ENCODE measurements at places on chromosomes 12 and 14.

DNA sequence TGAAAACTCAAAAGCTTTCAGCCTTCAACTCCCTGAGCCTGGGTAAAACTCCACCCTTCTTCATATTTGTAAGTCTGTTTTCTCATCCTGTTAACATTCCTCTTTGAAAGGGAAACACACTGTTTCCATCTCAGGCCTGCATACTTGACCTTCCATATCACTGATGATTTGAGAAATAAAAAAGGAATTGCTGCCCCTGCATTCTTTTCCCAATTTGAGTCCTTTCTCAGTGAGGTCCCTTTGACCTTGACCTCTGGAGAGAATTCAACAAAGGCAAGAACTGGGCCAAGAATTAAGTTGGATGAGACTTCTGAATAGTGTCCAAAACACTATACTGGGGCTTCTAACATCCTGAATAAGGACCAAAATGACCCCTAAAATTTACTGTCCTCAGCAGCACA, 108.0 kb downstream of the AEBP2 start:
- no peak for DNase-seq

- peak; percentile 80 for DNase-seq
Observed at GRCh38 chr12:121799156-121799841, 4.5 kb upstream of the SETD1B start.

DNA sequence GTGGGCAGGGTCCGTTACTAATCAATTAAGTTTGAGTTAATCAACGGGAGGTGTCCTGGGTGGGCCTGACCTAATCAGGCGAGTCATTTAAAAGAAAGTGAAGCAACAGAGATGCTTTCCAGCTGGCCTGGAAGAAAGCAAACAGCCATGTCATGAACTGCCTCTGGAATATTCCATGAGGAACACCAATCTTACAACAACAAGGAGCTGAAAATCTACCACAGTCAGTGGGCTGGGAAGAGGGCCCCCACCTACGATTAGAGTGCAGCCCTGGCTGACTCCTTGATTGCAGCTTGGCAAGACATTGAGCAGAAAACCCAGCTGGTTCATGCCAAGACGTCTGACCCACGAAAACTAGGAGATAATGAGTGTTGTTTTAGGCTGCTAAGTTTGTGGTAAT, 56.2 kb downstream of the SSPN start:
- DNase-seq = no peak

- DNase-seq = no peak
Observed at GRCh38 chr12:56334490-56334793, 642 bp upstream of the PAN2 start.

DNA sequence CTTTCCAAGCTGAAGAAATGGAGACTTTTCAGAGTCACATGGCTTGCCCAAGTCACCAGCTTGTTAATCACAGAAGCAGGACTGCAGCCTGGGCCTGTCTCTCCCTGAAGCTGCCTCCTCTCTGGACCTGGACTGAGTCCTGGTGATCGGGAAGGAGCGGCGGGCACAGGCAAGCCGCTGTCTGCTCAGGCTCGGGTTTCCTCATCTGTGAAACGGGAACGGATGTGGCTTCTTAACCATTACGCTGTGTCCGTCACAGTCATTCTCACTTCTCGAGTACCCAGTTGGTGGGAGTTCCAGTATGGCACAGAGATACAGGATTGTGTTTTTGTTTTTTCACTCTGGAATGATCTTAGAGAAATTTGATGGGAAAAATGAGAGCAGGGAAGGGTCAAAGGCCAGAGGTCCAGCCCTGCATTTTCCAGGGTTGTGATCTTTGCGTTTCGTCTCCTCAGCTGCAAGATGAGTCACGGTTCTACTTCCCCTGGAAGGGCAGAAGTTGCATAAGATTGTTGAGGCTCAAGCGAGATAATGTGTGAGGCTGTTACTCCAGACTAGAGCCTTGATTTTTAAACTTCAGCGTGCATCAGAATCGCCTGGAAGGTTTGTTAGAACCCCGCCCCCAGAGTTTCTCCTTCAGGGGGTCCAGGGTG, 7.6 kb upstream of the LRTM2 start:
- peak; percentile 67 for DNase-seq

DNA sequence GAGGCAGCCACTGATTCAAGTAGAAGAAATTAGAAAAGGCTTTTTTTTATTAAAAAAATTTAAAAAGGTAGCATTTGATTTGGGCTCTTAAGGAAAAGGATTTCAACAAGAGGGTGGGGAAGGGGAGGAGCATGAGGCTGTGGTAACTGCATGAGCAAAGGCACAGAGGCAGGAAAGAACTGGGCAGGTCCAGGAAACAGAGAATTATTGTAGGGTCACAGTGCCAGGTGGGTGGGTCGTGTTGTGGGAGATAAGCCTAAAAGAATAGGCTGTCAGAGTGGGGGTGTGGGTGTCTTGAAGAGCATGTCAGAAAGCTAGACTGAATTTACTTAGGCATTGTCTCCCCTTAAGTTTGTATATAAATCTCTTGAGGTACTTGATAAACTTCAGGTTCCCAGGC, 7.8 kb downstream of the LIMA1 start:
- no peak for DNase-seq

- no peak for DNase-seq
Observed at GRCh38 chr12:107228076-107228475, 134.7 kb upstream of the CRY1 start.

DNA sequence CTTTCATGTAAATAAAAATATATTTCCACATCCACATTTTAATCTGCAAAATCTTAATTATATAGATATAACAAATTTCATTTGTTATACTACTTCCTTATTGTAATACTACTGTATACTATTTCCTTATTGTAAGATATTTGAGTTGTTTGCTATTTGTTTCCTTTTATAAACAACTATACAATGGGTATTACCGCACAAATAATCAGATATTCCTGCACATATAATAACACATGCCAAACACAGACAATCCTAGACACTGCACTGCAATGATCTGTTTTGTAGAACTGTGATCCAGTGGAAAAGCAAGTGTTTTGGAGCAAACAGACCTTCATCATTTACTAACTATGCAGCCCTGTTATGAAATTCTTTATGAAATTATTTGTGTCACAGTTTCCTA, 30.5 kb downstream of the PRKD1 start:
- no peak for DNase-seq

- no peak for DNase-seq
Observed at GRCh38 chr12:96054244-96054610, 18.8 kb upstream of the LTA4H start.

GRCh38 chr12:124428136-124428791, 133.4 kb downstream of the RFLNA start:
- DNase-seq = peak; percentile 44

DNA sequence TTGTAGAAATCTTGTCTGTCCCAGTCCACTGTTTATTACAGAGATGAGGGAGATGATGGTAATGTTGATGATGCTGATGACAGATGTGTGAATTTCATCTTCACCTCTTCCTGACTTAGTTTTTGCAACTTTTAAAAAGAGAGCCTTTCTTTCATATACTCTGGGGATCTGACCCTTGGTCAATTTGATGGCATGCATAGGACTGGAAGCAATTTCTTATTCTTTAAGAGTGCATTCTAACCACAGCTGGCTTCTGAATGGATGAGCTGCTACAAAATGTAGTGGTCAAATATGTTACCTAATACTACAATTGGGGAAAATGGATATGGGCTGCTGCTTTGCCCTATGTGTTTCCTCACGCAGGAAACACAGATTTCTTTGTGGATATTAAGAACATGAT, 80.8 kb downstream of the MYRFL start:
- no peak for DNase-seq

GRCh38 chr14:20417250-20418186, 4.2 kb upstream of the TEP1 start:
- no peak for DNase-seq

GRCh38 chr12:24421759-24422158, 472.3 kb upstream of the SOX5 start:
- no peak for DNase-seq

DNA sequence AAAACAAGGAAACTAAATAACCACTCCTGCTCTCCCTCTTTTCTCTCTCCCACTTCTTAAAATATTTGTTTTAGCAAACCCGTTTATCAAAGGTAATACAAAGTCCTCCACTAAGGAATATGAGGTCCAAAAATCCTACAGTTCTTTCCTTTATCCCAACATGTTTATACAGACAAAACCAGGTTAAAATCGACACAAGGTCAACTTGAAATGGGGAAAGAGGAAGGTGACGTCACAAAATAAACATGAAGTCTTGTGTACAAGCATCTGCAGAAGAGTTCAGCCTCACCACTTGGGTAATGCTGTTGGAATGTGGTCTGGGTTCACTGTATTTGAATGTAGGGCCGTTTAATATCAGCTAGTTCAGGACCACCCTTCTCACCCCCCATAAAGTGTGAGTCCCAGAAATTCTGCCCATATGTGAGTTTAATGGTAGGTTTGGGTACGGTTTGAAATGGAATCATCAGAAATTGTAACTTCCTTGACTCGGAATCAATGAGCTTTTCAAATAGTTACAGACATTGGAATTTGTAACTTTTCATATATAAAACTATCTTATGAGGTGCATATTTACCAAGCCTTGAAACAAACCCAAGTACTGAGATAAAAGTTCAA, 120.0 kb upstream of the SLC38A2 start:
- peak; percentile 94 for DNase-seq

DNA sequence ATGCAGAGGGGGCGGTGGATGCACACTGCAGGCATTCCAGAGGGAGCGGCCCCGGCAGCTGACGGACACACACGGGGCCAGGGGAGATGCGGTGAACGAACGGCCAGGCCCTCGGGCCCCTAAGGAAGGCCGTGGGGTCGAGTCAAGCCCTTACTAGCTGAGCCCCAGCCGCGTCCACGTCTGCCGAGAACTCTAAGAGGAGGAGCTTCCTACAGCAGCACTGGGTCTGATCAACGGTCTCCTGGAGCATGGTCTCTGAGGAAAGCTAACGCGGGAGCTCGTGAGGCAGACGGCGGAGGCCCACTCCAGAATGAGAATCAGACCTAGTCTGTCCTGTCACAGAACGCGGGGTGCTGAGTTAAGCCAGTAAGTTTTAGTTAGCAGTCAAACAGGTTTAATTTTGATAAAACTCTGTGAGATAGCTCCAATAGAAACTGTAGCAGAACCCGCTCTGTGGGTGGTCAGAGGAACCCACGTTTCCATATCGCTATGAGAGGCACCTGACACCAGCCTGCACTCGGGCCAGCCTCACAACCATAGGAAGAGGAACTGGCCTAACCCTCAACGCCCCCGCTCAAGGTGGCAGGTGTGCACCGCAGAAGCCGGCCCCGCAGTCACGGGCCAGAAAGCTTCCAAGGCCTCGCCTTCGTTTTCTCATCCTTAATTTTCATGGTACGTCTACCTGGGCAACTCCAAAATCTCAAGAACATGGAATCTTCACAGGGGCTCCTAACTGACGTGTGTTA, 55.5 kb downstream of the CDC42BPB start:
- DNase-seq = no peak

DNA sequence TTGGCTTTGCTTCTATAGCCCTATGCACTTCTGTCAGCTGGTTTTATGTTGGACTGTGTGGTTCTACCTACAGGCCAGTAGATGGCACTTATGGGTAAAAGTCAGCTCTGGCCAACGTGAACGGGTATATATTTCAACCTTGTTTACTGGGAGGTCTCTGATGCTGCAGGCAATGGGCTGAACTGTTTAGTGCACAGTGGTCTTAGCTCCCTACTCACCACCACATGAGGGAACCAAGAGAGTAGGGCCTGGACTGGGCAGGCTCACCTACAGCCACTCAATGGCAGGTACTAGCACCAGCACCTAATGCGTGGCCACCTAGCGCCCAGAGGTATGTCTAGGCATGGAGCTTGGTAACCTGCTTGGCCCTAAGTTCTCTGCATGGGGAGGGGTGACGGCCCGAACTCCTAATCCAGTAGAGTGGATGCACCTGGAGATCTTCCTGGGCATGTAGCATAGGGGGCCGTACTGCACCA, 481.8 kb downstream of the TMEM117 start:
- DNase-seq = peak; percentile 8

- no peak for DNase-seq
Observed at GRCh38 chr12:105946493-105946901, 192.3 kb downstream of the NUAK1 start.

DNA sequence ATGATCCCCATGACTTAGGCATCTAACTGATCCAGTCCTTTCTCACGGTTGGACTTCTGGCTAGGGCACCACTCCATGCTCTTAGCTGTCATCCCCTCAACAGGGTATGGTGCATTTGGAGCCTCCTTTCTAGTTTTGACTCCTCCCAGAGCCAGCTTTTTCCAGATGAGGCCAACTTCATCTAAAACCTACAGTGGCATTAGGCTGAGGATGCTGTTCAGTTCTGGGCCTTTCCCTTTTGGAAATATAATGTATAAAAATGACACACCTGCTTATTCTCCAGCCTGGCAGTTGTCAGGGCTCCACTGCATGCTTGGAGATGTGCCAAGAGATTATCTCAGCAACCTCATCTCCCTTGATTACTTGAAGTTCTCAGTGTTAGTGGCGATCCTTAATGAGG, 239.7 kb downstream of the EMP1 start:
- DNase-seq = no peak

GRCh38 chr12:105220150-105220928, 15.6 kb downstream of the APPL2 start:
- no peak for DNase-seq

DNA sequence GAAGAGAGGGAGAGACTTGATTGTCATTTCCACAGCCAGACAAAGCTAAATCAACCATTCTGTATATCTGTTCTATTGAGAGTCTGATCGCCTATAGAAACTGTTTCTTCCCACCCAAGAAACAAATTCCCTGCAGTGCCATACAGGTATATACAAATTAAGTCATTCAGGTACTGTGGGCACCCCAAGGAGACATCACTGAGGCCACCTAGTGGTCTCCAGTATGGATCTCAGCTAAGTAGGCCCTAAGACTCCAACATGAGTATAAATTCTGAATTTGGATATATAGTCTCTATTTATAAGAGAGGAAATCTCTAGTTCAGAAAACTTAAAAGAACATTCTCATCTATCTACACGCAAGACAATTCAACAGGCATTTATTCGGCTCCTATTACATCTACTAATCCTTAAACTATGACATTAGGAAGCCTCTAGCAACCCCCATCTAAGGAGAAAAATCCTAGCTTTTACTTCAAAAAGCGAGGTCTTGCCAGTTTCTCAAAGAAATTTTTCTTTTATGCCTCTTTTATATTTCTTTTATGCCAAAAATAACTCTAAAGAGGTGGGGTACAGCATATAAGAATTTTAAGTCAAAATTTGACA, 62.6 kb downstream of the DCAF5 start:
- DNase-seq = peak; percentile 64

DNA sequence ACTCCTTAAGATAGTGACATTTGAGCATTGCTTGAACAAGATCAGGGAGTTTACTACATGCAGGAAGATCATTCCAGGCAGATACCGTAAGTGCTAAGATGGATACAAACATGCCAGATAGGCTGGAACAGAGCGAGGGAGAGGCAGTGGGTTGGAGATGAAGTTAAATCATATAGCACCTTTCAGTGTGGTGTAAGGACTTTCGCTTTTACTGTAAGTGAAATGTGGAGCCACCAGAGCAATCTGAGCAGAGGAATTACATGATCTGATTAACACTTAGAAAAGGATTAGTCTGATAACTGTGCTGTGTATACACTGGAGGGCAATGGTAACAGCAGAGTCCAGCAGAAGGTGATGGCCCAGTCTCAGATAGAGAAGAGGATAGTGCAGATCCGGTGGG, 163.0 kb upstream of the SSTR1 start:
- DNase-seq = no peak
